ENCODE measurements at places on chromosomes 12 and 14.

DNA sequence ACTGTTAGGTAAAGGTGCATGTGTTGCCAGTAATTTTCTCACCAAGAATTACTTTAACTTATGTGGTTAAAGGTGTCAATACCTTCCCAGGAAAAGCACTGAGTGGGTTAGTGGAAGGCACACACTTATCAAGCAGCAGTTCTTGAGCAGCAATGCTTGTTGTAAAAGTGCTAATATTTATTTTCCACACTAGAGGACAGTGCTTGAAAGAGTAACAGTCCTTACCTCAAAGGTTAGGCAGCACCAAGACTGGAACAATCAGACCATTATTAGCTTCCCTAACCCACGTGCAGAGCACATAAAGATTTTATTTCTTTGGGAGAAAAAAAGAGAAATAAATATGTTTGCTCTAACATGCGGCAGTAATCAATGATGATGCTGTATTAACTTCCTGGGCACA is 48.8 kb upstream of the KRR1 start:
- DNase-seq = peak; percentile 13

DNA sequence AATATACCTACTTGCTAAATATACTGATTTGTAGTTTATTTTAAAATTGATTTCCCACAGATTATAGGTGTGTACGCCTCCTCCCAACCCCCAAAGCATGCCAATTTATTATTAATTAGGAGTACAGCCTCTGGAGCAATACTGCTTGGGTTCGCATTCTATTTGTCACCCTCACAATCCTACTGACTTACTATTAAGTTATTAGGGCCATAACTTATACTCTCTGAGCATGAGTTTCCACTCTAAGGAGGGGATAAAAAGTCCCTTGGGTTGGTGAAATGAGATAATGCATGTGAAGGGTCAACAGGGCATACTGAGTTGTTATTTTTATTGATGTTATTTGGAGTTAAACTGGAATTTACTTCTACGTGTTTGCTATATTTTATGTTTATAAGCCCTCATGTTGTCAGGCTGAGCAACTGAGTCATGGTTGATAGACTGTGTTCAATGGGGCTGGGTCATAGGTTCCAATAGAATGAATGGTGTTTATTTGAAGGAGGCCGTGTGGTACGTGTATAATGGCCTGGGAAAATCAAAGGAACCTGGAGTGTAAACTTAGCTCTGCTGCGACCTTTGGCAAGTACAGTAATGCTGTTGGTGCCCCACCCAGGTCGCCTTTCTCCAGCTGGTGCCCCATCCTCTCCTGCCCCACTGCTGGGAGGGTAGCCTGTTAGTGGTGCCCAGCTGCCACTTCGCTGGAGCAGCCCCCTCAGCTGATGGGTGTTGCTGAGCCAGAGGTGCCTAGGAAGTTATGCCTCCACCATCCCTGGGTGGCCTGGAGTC is 99.3 kb upstream of the PTPRB start:
- DNase-seq = no peak

DNA sequence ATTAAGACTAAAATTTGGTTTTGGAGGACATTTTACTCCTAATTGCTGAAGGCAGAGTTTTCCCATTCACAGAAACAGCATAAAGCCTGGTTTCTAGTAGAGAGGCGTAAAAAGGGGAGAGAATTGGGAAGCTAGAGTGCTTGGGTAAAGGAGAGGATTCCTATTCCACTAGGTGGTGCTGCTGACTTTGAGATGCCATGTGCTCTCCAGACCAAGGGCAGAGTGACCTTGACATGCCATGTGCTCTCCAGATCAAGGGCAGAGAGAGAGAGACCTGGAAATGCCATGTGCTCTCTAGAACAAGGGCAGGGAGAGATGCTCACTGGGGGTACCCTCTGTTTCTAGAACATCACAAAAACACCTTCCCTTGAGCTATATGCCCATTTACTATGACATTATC is 176.2 kb upstream of the PDZRN4 start:
- no peak for DNase-seq

GRCh38 chr12:18703911-18704310 is 33.9 kb downstream of the PLCZ1 start:
- DNase-seq = no peak

GRCh38 chr14:75333606-75334548 is 55.2 kb downstream of the FOS start:
- no peak for DNase-seq

DNA sequence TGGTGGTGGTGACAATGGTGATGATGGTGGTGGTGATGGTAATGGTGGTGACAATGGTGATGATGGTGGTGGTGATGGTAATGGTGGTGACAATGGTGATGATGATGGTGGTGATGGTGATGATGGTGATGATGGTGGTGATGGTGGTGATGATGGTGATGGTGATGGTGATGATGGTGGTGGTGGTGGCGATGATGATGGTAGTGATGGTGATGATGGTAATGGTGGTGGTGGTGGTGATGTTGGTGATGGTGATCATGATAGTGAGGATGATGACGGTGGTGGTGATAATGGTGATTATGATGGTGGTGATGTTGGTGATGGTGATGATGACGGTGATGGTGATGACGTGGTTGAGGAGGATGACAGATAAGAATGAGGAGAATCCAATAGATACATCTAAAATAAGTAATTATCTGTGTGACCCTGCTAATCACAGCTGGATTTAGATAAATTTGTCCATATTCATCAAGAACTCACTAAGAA is 170.7 kb upstream of the SFSWAP start:
- no peak for DNase-seq

DNA sequence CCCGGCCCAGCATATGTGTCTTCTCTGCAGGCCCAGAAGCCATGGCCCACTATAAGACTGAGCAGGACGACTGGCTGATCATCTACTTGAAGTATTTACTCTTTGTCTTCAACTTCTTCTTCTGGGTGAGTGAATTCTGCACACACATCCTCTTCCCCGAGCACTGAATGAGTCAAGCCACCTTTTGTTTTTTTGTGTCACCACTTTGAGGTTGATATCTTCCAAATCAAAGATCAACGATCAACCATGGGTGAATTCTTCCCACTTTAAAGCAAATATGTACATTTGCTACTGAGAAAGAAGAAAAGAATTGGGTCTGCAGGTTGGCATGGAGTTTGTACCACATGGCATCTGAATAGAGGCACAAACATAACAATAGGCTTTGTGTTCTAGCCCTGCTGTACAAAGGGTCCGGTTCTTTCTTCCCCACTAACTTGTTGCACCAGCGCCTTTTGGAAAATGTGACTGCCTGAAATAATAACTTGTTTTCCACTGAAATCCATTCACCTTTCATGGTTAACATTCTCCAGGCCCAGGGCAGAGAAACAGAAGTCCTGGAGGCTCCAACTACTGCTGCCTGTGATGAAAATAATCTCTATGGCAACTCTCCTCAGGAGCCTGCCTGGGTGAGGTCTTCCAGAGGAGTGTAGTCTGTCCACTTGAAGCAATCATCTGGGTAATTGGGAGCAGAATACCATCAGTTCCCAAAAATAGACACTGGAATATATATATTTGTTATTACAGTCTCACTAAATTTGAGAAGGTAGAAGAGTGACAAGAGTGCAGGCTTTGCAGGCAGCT is 27.6 kb downstream of the TSPAN11 start:
- no peak for DNase-seq

GRCh38 chr12:72017054-72017651 is 78.5 kb downstream of the TPH2 start:
- peak; percentile 82 for DNase-seq

GRCh38 chr12:41962171-41962572 is 182.5 kb downstream of the GXYLT1 start:
- DNase-seq = peak; percentile 87

GRCh38 chr12:107111314-107111713 is 18.0 kb upstream of the CRY1 start:
- DNase-seq = no peak

DNA sequence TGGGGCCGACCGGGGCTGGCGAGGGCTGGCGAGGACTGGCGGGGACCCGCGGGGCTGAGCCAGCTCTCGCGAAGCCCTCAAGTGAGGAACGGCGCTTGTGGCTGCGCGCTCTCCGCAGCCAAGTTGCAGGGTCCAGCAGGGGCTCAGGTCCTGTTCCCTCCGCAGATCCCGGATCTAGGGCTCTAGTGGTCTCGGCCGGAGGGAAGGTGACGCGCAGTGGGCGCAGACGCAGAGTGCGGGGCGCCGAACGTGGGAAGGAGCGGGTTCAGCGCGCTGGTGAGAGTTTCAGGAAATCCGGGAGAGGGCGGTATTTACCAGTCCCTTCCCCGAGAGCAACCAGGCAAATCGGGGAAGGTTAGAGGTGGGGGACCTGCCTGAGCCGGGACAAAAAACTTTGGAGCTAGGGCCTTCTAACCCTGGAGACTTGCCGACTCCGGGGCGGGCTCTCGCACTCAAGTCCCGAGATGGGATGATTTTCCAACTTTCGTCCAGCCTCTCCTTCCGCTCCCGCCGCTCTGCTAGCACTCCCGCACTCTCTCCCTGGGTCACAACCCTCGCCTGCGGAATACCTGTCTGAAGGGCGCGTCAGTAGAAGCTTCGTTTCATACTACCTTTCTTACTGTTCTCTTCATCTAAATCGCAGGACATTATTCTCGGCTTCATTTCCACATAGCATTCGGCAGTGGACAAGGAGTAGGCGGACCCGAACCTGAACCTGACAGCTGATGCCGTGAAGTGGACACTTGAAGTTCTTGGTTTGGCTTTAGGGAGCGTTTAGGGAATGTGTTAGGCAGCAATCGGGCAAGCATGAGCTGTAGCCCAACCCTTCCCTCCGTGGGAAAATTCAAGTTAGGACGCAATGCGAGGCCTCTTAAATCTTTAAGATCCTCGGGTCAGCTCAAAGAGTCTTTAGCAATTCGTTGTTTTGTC is 13.6 kb upstream of the PAX9 start:
- peak; percentile 57 for DNase-seq

DNA sequence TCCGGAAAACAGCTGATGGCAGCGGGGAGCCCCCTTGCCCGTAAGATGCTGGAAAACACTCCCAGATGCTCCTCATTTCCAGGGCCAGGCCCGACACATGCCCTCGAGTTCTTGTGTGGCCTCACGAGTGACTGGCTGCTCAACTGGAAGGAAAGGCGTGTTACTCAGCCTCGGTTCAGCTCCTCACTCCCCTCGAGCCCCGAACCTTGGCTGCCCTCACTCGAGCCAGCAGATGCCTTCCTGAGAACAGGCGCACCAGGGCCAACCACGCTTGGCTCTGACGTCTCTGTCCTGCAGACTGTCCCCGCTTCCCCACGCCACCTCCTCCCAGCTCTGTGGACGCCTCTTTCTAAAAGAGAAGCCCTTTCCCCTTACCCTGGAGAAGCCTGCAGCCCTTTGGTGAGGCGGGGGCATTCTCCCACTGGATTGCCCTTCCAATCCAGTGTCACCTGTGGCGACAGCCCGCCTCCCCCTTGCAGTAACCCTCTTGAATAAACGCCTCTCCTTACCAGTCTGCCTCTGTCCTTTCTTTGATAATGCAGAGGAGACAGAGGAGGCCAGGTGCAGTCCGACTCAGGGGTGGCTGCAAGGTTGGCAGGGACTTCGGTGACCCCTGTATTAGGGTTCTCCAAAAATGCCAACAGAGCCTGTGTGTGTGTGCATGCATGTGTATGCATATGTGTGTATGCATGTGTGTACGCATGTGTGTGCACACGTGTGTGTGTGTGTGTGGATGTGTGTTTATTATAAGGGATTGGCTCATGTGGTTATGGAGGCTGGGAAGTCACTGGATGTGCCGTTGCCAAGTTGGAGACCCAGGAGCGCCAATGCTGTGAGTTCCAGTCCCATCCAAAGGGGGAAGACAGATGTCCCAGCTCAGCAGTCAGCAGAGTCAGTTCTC is 166.3 kb downstream of the KIF26A start:
- DNase-seq = no peak

DNA sequence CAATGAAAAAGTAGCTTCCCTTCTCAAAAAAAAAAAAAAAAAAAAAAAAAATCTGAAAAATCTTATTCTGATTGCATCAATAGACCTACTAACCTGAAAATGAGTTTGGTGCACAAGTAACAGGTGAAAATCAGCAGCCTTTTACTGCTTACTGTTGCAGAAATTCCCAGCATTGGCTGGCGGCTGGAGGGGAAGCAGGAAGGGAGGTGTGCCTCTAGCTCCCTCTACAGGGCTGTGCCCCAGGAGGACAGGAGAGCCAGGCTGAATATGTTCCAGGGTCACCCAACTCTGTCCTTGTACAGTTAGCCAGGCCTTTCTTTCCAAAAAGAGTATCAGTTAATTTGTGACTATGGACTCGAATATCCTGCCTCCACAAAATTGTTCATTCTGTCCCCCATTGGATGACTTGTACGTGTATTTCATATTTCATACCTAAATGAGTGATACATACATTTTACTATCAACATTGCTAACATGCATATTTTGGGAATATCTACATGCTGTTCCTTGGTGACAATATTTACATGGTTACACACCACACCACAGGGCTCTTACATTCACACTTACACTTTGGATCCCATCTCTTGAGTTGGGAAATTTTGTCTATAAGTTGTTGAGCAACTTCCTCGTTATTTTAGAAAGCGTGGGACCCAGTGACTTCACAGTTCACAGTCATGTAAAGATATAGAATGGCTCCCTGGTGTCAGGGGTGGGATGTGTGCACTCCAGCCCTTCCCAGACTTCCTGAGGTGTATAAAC is 124.8 kb downstream of the SAMD4A start:
- DNase-seq = peak; percentile 19

DNA sequence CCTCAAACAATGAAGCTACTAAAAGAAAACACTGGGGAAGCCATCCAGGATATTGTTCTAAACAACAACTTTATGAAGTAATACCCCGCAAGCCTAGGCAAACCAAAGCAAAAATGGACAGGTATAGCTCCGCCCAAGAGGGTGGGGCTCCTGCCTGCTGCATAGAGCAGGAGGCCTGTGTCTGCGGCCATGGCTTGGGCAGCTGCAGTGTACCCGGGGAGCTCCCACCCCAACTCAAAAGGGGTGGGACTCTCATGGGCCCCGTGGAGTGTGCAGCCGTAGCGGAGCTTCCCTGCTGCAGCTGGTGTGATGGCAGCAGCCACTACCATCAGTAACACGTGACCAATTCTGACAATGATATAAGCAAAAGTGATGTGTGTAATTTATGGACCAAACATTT is 264.2 kb upstream of the KITLG start:
- DNase-seq = no peak

GRCh38 chr12:43349863-43350262 is 202.1 kb downstream of the ADAMTS20 start:
- DNase-seq = no peak

GRCh38 chr12:63085120-63085519 is 65.9 kb downstream of the AVPR1A start:
- DNase-seq = no peak

DNA sequence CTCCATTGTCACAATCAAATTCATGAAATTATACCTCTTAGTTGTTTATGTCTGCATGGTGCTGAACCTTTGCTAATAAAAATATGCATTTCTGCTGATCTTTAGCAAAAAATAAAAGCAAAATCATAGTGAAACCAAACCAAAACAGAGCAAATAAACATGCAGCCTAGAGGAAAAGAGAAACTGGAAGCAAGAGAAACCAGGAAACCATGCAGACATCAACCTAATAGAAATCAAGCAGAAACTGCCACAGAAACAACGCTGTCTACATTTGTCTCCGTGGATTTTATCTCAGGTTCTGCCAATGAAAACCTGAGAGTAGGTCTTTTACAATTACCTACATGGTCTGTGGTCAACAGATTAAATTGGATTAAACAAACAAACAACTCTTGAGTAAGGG is 173.7 kb downstream of the SYT10 start:
- DNase-seq = no peak
